ENCODE measurements at places on chromosomes 5 and 9.

- peak; percentile 19 for DNase-seq
These were observed 577 bp downstream of the RNF145 start for GRCh38 chr5:159208514-159209437.

DNA sequence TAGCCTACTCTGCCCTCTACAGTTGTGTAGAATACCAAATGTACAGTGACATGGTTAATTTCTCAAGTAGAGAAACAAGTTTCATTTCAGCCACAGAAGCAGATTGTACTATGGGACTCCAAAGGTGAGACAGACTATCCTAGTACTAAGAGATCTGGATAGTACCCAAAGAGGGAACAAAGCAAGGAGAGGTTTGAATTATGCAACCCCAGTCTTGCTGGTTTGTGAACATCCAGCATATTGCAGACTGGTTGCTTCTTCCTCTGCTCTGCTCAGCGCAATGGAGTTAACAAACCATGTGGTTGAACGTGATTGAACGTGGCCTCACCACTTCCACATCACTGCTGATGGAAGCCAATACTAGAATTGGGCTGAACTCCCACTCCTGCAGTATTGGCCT, 43.3 kb upstream of the ALDOB start:
- no peak for DNase-seq

DNA sequence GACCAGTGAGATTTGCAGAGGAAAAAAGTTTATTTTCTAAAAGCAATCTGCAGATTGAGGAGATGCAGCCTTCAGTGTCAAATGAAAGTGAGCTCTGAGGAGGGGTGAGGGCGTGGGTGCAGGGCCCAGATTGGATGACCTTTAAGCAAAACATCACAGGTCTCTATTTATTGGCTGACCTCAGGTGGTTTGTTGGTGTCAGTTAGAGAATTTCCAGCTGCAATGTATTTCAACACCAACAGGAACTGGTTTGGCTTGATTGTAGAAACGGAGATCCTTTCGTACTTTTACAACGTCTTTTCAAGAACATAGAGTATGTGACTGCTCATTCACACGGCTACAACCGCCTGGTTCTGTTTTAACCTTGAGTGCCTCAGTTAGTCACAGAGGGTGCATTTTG, 1069.1 kb downstream of the EFNA5 start:
- DNase-seq, result no peak

- no peak for DNase-seq
These were observed 37.6 kb upstream of the MTAP start for GRCh38 chr9:21764846-21765245.

GRCh38 chr5:61647672-61648071, 315.6 kb downstream of the ZSWIM6 start:
- no peak for DNase-seq

GRCh38 chr9:81410201-81410600, 279.1 kb downstream of the TLE1 start:
- DNase-seq, result no peak

DNA sequence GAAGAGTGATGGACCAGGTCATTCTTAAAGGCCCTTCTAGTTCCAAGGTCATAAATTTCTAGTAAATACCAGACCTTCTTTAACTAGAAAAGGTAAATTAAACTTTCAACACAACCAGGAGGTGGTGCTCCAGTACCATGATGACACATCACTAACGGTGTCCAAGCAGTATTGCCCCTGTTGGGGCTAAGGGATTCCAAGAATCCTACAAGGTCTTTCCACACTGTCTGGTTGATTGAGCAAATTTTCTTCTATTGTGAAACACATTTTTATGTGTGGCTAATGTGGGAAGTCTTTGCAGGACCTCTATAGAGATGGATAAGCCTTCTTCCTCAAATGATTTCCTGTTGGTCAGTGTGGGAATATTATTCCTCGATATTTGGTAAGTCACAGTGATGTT, 459.6 kb upstream of the PAPPA start:
- DNase-seq, result no peak

DNA sequence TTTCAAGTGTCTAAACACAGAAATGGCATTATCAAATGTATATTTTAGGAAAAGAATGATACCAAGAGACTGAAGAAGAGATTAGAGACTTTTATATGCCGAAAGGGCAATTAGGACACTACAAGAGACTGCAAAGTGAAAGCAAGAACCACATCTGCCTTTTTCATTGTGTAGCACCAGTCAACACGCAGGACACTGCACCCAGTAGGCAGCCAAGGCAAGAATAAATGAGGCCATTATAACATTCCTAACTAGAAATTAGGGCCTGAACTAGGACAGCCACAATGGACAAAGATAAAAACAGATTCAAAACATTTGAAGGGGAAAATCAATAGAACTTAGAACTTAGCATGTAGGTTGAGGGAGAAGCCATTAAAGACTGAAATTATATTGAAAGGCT, 10.8 kb downstream of the CETN3 start:
- DNase-seq, result no peak

GRCh38 chr9:76570826-76571225, 111.8 kb downstream of the GCNT1 start:
- DNase-seq, result no peak

DNA sequence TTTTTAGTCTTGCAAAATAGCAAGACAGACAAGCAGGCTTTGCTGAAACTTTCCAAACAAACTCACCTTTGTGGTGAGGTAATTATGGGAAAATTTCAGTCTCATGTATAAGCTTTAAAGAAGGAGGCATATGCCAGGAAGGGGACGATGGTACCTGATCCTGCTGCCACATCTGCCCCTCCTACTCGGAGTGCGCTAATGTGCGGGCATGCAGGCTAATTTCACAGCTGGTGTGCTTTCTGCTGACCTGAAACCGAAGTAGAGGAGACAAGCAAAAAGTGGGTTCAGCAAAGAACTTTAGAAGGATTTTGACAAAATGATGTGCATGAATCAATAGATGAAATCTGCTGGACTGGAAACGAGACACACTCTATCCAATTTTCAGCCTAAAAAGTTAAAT, 117.1 kb upstream of the IRX4 start:
- DNase-seq, result no peak

DNA sequence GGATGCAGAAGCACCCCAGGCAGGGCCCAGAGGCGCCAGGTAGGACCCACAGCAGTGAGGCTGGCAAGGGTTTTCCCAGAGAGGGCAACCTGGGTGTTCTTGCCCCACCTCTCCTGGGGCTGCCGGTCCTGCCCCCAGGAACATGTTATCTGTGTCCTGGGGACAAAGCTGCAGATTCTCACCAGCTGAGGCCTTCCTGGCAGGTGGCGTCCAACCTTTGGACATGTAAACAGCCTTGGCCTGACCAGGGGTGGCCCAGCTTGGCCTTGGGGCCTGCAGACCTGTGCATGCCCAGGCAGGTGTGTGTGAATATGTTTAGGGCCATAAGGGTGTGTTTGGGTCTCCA, 101.8 kb upstream of the LARP1 start:
- no peak for DNase-seq

- DNase-seq, result no peak
These were observed 305.1 kb upstream of the RGMB start for GRCh38 chr5:98468188-98468869.

GRCh38 chr9:87327575-87328125, 170.0 kb upstream of the DAPK1 start:
- no peak for DNase-seq

- DNase-seq, result no peak
These were observed 7.5 kb downstream of the TRIM41 start for GRCh38 chr5:181230551-181230950.

DNA sequence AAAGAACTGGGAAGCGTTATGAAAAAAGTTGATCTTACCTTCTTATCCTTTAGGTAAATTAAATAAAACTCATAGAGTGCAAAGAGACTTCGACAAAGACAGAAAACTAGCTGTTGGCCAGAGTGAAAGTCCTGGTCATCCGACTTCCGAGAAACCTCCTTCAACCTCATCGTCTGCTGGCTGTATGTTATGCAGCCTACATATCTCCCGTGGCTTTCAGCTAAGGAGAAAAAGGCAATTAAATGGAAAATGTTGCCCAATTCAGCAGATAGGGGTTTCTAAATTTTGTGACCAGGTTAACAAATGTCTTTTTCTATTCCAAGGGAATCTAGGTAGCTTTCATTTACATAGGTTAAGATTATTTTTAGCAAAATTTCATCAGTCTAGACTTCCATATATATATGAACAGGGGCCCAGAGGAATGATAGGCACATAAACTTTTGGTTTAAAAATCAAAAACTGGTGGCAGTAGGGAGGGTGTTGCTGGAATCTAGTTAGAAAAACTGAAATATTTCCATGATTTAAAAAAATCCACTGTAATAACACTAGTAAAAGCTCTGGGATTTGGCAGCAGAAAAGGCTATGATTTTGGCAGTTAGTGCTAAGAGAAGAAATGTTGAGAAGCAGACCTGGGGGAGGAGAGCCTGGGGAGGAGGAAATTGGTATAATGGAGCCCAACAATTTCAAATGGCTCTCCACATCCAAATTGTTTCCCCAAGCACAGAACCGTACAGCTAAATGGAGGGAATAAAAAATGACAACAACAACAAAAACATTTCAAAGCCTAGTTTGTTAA, 32.1 kb downstream of the RAI14 start:
- no peak for DNase-seq

DNA sequence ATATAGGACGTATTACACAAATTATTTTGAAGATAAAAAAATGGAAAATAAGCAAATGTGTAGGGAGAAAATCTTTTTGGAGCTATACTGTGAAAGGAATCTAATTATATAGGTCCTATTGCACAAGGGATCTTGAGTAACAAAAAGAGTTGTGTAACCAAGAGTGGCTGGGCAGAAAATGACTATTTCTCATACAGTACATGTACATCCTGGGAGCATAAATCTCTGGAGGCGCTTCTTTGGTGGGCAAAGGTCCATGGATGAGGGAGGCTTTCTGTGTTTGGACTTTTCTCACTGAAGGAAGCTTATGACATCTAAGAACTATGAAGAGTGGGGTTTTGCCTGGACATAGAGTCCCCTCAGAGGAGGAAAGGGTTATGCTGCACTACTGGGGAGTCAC, 29.8 kb downstream of the ANKS6 start:
- no peak for DNase-seq

DNA sequence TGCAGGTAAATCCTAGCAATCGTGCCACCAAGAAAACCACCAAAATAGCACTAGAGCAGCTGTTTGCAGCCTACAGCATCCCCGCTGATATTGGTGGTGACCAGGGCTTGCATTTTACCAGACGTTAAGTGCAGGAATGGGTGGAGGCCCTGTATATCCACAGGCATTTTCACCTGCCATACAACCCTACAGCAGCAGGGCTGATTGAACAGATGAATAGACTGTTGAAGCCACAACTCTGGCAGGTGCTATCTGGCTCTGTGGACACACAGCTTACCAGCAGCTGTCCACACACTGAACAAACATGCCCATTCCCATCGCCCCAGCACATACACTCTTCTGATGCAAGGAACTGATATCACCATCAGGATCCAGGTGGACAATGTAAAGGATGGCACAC, 154.5 kb upstream of the APC start:
- no peak for DNase-seq

- no peak for DNase-seq
These were observed 28.4 kb downstream of the CSF1R start for GRCh38 chr5:150057996-150058395.

DNA sequence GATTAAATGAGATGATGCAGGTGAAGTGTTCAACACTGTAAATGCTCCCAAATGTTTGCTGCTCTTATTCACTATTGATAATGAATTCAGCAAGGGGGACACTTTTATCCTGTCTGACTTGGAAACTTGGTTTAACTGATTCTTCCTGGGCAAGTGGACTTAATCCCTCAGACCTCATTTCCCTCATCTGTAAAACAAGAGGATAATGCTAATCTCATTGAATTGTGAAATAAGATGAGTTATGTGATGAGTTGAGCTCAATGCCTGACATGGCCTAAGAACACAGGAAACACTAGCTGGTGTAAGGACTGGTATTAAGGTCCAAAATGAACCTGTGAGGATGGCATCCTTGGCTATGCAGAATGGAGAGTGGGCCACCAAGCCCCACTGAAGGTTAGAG, 23.3 kb downstream of the TNFSF15 start:
- no peak for DNase-seq

DNA sequence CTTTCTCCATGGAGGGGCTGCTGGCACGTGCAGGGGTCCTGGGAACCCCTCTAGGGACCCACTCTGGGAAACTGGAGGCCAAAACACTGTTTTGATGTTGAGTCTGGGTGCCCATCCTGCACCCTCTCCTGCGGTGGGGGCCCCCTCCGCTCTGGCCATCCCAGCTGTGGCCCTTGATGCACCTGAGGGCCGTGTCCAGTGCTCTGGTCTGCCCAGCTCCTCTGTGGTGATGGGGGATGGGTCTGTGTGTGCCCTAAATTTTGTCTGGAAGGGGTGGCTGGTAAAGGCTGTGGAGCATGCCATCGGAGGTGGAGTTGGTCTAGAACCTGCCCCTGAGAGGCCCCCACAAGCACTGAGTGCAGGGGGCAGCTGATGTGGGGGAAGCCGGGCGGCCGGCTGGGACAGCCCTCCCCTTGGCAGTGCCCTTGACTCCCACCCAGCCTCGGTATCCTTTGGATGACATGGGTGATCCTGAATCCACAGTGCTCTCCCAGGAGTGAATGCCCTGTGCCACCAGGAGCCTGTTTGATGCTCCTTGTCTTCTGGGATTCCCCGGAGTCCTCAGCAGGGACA, 26.3 kb downstream of the AHRR start:
- no peak for DNase-seq

- DNase-seq, result no peak
These were observed 978.8 kb upstream of the DMAC1 start for GRCh38 chr9:8778356-8778755.

GRCh38 chr5:106962464-106963230, 708.1 kb downstream of the EFNA5 start:
- DNase-seq, result no peak

DNA sequence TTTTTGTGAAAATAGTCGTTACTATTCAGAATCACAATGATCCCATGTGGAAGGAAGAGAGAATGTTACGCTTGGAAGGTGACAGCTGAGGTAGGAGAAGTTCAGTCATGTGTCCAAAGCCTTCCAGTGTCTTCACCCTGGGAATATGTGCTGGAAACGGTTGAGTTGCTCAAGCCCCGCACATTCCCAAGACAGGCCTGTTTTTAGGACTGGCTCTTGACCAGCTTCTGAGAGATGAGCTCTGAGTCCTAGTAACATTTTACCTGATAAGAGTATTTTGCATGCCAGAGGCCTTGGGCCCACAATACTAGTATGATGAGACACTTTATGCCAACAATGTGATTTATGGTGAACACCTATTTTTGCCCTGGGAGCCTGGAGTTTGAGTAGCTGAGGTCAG, 101.7 kb downstream of the LMNB1 start:
- no peak for DNase-seq

Measured in OCI-LY7 (cell line).